CMK (cell line): ENCODE measurements at places on chromosomes 16 and 17.

DNA sequence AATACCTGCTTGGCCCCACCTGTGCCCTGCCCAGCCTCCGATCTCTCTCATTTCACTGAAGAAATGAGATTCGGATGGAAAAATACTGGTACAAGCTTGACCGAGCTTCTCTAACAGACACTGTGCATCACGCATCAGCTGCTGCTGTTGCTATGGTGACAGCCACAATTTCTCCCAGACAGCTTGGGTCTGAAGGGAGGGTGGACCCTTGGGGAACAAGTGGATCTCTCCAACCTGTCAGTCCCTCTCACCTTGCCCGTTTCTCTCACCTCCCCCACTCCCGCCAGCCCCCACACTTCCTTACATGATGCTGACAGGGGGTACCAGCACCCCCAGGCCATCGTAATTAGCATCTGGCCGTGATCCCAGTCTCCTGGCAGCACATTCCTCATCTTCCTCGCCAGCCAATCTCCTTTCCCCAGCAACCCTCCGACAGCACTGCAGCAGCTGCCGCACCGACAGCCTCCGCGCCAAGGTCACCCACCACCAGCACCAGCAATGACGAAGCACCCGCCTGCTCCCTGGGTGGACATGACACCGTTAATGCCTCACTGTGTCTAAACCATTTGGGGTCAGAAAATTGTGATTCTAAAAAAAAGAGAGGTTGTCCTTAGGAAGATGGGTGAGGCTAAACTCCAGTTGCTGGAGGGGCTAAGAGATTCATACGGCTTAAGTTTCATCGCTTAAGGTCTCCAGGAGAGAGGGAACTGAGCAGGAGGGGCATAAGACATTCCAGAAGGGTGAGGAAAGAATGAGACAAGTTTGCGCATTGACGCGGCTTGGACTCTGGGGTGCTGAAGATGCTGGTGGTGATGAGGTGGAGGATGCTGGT, 58.6 kb upstream of the TNRC6A start:
- no peak for DNase-seq

DNA sequence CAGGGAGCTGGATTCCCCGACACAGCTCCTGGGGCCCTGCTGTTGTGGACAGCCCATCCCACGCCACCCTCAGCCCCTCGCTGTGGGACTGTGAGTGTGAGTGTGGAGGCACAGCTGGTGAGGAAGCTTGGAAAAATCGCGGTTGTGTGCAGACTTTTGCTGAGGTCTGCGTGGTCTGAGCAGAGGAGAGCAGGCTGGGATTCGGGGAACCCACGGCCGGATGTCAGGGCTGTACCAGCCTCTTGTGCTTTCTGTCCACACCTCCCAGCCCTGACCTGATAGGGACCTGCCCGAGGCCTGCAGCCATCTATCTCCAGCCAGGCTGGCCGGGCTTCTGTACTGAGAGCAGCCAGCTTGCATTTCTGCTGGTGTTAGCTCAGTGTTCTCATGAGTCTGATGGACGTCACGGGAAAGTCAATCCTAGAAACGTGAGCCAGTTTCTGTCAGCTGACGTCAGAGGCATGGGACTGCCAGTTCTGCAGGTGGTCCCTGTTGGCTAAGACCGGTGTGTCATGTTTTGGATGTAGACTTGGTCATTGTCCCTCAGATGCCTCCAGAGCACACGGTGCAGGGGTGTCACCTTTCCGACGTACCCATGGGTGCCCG, 72.8 kb upstream of the ZNF750 start:
- no peak for DNase-seq

GRCh38 chr17:14361945-14362508, 61.1 kb downstream of the HS3ST3B1 start:
- no peak for DNase-seq

DNA sequence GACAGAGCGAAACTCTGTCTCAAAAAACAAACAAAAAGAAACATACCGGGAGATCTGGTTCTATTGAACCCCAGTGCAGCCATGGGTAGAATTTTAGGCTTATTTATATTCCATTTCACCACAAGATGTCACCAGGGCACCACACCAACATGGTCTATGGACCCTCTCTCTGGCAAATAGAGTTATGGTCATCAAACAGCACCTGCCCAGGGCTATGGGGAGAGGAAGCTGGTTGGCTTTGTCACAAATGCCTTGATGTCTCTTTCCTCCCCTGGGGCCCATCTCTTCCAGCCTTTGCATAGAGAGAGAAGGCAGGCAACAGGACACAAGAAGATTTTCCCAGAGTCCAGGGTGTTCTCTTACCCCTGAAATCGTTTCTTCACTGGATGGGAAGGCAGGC, 128.4 kb downstream of the WWOX start:
- DNase-seq, result no peak

- no peak for DNase-seq
These were observed 45.7 kb downstream of the TMEM186 start for GRCh38 chr16:8751481-8752311.

DNA sequence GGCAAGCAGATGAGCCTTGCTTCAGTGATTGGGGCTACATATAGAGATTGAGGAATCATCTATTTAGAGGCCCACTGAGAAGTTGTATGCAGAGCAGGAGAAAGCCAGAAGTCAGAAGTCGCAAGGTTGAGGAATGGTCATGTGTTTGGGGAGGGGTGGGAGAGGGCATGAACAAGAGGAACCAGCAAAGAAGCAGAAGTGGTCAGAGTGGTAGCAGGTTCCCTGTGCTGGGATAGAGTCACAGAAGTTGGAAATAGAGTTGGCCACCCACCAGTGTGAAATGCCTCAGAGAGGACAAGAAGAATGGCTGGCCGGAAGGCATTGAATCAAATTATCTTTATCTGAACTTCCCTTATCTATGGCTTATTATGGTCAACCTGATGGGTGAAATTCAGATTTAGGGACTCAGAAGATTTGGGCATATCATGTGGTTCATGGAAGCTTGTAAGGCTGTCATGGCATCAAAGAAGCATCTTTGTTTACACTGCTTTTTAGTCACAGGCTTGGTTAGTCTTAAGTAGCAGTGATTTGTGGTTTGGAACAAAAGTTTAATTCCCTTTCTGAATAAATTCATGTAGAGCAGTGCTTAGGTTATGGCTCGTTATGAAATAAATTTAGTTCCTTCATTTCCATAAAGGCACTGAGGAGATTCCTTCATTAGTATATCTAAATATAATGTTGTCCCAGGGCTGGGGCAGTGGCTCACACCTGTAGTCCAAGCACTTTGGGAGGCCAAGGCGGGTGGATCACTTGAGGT, 19.7 kb downstream of the MAP3K3 start:
- no peak for DNase-seq

- DNase-seq, result no peak
These were observed 34.4 kb downstream of the HNF1B start for GRCh38 chr17:37710344-37710886.

DNA sequence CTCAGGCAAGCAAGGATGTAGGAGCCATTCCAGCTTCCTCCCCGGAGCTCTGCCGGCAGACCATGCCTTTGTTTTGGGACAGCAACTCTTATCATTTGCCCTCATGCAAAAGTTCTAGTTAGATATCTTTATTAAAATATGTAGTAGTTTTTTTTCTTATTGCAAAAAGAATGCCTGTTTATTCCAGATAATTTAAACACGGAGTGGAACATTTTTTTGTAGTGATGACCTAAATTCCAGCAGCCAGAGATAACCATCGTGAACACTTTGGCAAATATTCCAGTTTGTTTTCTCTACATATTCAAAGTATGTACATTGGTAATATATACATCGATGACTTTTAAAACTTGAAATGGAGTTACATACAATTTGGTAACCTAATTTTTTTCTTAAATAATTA, 54.8 kb downstream of the CRISPLD2 start:
- DNase-seq, result no peak

- DNase-seq, result no peak
These were observed 158.5 kb downstream of the RPTOR start for GRCh38 chr17:80703142-80703478.
